Stimulated activated CD4-positive, alpha-beta T cell treated with anti-CD3 and anti-CD28 coated beads, Interleukin-4, amount 100 ng/mL, for 24 hours (primary cell): ENCODE measurements at places on chromosomes 5 and 9.

- no peak for DNase-seq
These were observed 239.3 kb downstream of the GAS1 start for GRCh38 chr9:86707932-86708510.

DNA sequence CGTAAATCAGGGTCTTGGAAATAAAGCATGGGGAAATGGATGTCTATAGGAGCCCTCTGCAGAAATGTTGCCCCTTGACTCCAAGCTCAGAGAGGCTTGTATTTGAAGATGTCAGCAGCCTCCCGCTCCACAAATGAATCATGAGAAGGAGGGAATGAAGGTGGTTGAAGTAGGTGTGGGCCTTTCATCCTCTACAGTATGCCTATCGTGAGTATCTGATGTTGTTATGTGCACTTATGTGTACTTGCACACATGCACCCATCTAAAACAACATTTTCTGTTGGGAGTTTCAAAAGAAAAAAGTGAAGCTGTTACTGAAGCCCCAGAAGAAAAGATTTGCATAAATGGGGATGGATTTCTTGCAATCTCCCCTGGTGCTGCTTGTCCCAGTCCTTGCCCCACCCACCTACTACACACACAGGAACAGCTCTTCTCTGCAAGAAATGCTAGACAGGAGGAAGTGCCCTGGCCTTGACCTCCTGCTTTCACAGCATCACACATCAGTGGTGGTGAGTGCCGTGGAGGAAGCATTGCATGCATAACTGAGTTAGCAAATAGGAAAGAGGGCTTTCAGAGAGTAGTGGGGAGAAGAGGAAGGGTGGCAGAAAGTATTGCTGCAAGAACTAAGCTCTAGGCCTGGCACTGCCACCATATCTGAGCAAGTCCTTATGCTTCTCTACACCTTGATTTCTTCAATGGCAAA, 156.1 kb downstream of the SNX18 start:
- DNase-seq = peak; percentile 16

DNA sequence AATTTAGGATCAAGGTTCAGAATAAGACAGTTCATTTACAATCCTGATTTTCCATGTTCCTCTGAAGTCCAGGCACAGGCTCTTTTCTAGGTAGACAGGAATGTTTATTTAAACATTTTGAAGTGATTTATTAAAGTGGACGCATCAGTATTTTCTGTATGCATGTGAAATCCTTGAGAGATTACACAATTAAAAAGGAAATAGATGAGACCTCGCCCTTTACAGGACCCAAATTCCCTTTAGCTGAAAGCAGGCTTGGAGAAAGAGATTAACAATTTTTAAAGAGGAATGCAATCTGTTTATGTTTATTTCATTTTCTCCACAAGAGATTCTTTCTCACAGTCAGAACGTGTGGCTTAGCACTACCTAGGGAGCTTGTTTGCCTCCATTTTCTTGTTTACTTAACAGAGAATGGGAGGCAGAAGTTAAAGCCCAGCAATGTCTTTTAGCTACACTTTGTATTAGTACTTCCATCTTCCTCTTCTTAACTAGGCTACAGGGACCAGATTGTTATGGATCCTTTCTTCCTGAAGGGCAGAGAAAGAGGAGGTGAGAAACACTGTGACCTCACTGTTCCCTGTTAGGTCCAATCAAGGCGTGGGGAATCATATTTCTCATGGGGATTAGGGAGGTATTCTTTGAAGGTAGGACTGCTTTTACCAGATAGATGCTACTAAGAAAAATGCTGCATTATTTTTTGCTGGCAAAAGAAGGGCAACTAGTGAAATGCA, 416.0 kb downstream of the SH3GL2 start:
- no peak for DNase-seq

- DNase-seq = no peak
These were observed 73.3 kb downstream of the DPYSL3 start for GRCh38 chr5:147436596-147436995.

DNA sequence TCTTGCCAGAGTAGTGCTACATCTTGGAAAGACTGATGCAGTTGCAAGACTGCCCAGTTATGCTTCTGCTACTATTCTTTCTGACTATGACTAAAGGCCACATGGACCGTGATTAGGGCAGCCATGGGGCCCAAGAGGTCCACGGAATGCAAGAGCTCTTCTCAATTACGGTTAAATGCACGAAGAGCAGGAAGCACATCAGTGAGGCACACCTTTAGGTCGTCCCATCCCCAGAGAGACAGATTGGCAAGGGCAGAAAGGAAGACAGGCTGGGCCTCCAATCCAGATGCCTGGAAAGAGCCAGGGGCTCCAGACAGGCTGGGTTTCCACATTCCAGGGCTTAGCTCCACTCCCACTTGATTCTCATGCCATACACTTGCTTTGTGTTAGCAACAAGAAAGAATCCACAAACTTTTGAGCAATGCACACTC, 132.3 kb upstream of the SLIT3 start:
- no peak for DNase-seq

DNA sequence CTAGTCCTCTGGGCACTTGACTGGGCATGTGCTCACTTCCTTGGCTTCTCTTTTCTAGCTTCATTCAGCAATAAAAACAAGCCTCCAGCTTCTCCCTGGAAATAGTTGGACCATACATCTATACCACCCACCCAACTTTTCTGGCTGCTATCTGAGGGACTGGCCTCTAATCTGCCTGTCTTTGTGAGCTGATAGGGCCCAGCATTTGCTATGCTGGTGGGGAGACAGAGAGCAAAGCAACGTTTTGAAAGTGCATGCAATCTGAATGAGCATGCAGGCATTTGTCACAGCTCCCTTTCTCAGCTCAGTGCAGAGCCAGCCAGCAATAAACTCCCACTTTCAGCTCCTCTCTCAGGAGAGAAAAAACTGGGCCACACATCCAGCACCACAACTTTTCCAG, 50.7 kb upstream of the ISOC1 start:
- DNase-seq = no peak

GRCh38 chr9:112308588-112308987, 24.8 kb downstream of the PTBP3 start:
- DNase-seq = no peak

GRCh38 chr5:156936972-156937371, 26.1 kb downstream of the TIMD4 start:
- no peak for DNase-seq

DNA sequence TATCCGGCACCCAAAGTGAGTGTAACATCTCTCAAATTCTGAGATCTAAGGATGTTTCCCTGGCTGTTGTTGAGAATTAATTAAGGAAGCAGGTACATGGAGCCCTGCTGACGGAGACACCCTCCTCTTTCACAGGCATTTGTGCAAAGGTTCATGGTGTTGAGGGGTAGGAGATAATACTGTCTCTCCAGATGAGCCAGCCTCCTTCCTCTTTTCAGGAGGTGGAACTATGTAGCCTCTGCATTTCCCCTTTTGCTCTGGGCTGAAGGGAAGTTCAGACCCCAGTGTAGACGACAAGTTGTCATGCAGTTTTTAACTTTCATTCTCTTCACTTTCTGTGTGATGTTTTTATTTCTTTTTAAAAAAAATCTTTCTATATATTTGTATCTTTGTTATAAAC, 107.5 kb downstream of the GALNT10 start:
- DNase-seq = no peak

DNA sequence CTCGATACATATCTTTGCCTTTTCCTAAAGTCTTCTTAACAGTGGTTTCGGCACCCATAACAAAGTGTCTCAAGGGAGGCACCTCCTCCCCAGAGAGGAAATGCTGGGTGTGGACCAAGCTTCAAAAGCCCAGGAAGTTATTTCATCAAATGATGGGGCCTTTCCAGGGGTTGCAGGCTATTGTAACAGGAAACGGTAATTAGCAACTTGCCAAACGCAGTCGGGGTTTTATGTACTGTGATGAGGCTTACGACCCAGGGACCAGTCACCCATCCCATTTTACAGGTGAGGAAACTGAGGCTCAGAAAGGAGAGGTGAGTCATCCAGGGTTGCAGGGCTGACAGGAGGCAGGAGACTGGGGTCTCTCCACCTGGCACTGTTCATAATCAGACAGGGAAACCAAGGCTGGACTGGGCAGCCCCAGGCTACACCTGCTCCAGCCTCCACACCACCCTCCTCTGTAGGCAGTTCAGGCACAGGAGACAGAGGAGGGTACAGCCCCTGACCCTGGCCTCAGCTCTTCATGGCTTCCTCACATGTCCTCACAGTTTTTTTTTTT, 30.0 kb upstream of the SUSD3 start:
- peak; percentile 61 for DNase-seq
